Amniotic epithelial cell (primary cell): ENCODE measurements at places on chromosomes 1 and 21.
A peak's percentile ranks its signal among the peaks of the same experiment; 100 is the strongest.

DNA sequence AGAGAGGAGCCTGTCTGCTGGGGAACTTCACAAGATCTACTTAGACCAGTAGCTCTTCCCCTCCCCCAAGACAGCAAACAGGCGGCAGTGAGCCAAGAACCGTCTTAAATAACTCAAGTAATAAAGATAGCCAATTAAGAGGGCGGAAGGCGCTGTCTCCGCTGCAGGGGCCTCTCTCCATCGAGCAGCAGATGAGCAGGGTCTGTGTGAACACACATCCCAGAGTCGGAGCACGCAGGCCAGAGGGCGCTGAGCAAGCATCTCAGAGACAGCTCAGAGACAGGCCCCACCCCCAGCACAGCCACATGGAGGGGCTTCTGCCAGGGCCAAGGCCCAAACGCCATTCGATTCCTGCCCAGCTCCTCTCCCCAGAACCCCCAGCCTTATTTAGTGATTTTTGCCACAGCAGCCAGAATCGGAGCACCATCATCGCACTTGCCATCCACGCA is 11.1 kb downstream of the IFFO2 start:
- peak; percentile 61 for DNase-seq

- peak; percentile 100 for DNase-seq
Measured at GRCh38 chr1:19504796-19505692, 19.7 kb upstream of the CAPZB start.

DNA sequence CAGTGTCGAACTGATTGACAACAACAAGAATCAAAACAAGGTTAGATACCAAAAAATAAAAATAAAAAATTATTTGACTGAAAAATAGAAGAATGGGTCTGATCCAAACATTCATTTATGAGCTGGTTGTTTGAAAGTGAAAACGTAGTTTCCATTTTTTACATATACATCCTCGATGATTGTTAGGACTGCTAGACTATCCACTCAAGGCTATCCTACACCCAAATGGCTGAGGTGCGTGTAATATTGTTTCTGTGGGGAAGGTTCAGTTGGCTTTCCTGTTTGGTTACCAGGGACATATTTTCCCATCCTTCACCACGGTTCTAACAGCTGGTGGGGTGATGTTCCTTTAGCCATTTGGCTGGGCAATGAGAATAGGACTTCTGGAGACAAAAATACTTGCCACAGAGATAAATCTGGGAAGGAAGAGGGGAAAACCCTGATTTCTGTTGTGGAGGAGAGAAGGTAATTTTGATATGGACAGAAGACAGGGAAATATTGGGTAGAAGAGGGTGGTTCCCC is 66.3 kb downstream of the MAP3K7CL start:
- DNase-seq: no peak

DNA sequence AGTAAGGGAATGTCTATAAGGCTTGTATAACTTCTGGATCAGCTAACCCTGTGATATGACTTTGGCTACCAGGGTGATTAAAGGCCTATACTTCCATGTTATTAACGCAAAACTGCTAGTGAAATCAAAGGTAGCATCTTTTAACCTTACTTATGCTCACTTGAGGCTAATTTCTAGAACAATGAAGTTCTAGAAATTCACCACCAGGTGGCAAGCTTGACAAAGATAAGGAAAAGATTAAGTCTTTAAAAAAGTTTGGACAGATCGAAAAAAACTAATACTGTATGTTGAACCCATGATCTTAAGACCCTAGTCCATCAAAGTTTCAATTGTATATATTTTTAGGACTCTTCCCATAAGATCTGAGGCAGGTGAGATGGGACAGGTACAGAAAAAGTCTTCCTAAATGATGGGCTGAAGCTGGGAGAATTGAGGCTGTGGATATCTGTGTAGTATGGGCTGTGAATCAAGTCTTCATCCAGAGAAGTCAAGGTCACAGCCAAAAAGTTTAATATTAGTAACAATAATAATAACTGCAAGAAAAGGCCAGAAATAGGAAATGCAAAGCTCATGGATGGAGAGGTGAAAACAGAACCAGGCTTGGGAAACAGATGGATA is 18.8 kb downstream of the KYAT3 start:
- peak; percentile 42 for DNase-seq

GRCh38 chr1:243407284-243408018 is 151.6 kb downstream of the SDCCAG8 start:
- peak; percentile 74 for DNase-seq

DNA sequence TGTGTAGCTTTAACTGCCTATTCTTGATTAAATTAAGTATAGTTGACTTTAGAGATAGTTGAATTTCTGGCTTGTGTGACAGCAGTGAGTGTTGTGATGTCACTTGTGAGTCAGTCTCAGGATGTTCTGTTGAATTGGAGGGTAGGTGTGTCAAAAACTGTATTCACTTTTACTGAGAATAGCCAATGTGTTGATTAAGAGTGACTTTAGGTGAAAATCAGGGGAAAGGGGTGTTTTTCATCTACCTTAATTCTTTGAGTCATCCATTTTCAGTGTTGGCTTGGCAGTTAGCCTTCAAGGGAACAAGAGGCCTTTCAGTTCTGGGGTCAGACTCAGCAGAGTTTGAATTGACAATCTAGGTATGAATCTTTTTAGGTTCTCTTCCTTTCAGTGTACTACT is 75.9 kb downstream of the CDC14A start:
- DNase-seq: no peak

DNA sequence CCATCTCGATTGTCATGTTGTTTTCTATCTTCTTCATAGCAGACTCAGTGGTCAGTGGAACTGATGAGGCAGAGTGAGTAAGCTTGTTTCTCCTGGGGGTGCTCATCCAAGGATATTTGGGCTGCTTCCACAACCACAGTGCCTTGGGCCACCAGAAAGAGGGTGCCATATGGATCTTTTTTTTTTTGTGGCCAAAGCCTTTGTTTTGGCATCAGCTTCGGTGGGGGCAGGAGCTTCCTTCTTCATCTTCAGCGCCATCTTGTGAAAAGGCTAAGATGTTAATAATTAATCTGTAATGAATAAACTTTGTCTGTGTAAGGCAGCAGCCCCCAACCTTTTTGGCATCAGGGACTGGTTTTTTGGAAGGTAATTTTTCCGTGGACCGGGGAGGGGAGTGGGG is 6.6 kb upstream of the PLPP3 start:
- DNase-seq: no peak

GRCh38 chr1:85599681-85600080 is 19.1 kb downstream of the CCN1 start:
- DNase-seq: no peak

DNA sequence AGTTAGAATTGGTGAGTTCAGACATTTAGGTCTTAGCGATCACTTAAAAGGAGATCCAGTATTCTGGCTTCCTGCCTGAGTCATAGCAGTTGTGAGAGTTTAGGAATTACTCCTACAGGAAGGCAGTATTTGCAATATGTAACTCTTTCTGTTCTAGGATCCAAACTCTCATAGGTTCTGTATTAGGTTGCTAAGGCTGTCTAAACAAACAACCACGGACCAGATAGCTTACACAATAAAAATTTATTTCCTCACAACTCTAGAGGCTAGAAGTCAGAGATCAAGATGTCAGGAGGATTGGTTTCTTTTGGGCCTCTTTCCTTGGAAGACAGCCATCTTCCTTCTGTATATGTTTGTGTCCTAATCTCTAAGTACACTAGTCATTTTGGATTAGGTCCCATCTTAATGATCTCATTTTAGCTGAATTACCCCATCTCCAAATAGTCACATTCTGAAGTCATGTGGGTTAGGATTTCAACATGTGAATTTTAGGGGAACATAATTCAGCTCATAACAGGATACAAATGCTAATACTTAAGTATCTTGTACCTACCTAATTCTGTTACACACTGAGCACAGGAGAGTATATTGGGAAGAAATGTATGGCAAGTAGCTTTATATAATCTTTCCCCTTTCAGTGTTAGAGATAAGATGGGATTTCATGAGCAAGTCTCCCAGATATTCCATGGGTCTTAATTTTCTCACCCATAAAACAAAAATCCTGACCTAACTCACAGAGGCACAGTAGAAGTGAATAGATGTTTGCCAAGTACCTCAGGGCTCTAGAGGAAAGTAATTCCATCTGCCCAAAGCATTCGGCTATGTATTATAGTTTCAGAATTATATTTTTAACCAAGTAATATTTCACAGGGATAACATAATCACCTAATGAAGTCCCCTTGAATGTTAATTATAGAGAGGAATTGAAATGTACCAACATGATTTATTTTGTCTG is 144.4 kb downstream of the PTBP2 start:
- peak; percentile 100 for DNase-seq

DNA sequence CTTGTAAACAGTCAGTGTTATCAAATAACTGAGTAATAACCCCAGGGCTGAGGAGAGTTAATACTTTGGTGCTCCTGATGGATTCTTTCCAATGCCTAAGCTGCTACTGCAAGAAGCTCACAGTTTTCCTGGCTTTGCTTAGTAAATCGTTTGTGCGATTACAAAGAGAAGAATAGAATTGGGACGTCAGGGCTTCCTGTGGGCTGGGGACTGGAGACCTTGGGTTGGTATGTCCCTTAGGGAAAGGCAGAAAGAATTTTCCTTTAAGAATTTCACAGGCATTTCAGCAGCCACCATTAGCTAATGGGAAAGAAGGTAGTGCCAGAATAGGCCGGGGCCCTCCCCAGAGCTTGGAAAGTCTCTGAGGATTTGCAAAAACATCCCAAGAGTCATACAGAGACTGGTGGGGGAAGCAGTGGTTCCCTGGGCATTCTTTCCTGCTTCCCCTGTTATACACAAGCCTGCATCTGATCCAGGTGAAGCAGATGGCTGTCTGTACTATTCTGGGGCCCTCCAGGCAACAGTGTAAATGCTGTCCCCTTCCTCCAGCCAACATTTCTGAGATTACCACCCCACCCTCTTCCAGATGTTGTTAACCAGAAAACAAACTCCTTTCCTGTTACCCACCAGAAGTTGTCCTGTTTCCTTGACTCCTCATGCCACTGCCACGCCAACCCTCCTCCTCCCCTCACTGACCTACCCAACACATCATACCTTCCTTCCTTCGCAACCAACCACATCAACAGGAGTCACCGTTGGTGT is 40.2 kb downstream of the PLXNA2 start:
- peak; percentile 66 for DNase-seq

- DNase-seq: no peak
Measured at GRCh38 chr1:17721444-17721843, 33.7 kb upstream of the ACTL8 start.

DNA sequence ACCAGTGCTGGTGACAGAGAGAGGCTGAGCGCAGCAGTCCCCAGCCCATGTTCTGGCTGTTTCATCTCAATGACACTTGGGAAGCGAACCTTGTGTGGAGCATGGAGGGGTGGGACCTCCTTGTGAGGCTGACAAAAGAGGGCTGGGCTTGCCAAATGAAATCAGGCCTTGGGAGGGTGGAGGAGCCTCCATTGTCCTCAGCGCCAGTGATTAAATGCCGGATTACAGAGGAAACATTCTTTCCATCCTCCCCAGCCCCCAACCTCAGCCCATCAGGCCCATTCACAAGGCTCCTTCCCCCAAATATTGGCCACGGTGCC is 63.3 kb upstream of the PAXBP1 start:
- no peak for DNase-seq

DNA sequence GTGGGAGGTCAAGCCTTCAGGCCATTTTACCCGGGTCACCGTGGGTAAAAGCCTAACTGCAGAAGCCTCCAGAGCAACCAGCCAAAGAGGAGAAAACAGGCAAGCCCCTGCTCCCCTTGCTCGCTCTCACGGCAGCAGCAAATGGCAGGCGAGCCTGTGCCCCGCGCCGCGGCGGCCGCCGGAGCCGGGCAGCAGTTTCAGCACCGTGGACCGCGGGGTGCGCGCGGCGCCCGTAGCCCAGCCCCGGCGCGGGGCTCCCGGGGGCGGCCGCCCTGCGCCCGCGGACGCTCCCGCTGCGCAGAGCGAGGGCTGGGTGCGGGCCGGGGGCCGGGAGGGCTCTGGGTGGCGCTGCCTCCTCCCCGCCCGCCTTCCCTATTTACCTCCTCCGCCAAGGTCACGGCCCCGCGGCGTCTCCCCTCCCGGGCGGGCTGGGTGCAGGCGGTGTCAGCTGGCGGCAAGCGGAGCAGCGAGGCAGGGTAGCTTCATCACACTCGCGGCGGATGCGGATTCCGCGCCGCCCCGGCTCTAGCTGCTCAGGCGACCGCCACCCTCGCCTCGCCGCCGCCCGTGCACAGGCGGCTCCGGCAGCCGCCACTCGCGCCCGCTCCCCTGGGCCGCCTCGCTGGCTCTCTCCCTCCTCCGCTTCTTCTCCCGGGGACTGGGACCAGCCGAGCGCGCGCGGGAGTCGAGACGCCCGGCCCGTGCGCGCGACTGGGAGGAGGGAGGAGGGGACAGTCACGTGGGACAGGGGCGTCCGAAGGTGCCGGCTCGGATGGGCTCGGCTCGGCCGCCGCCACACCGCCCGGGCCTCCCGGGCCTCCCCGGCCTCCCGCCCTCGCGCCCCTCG is at the start of gene RGS7:
Gene RGS7 (minus strand): TSS at position 687 of the 847 bp plus-strand sequence.
- DNase-seq: peak; percentile 22

DNA sequence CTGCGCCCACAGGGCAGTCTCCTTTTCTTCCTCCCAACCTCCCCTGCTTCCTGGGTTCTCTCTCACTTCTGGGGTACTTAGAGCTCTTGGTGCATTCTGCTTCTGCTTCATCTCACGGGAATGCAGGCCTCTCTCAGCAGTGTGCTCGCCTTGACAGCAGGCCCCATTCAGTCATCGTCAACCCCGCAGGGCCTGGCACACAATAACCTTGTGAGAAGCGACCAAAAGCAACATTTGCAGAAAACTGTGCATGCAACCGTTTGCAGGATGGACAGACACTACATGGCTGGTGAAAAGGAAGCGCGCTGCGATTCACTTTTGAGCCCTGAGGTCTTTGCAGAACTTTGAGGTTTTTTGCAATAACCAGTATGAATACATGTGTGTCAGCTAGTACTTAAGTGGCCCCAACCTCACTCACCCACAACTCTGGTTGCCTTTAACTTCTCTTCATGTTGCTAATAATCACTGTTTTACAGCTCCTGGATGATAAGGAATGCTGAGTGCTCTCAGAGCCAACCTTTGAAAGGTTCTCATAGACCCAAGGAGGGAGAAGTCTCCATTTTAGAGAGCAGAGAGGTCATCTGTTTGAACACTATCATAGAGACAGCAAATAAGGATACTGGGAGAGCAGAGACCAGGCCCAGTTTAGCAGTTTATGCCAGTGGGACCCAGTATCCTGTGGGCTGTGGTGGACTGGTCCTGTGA is 2.5 kb upstream of the CD160 start:
- DNase-seq: no peak

GRCh38 chr1:234188454-234188792 is 184.8 kb upstream of the COA6 start:
- no peak for DNase-seq

- no peak for DNase-seq
Measured at GRCh38 chr21:40060083-40060677, 192.9 kb downstream of the PCP4 start.

GRCh38 chr1:150021191-150021694 is 10.7 kb upstream of the OTUD7B start:
- no peak for DNase-seq

GRCh38 chr1:30755746-30756145 is 1.8 kb downstream of the LAPTM5 start:
- DNase-seq: no peak

DNA sequence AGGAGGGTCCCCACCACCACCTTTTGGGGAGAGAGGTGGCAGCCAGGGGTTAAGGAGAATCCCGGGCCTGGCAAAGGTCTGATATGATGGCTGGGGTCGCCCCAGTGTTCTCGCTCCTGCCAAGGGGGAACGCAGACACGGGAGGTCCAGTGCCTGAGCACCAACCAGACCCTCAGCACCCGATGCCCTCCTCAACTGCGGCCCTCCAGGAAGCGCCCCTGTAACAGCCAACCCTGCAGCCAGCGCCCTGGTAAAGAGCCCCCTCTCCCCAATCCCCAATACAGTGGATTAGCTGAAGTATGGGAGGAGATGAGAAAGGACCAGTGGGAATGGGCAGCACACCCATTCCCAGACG is 10.4 kb downstream of the ADAMTSL4 start:
- DNase-seq: no peak

GRCh38 chr1:185338719-185339622 is 21.9 kb upstream of the IVNS1ABP start:
- peak; percentile 44 for DNase-seq
